Fibroblast of skin of left biceps (primary cell): ENCODE measurements at places on chromosomes 5 and 9.

DNA sequence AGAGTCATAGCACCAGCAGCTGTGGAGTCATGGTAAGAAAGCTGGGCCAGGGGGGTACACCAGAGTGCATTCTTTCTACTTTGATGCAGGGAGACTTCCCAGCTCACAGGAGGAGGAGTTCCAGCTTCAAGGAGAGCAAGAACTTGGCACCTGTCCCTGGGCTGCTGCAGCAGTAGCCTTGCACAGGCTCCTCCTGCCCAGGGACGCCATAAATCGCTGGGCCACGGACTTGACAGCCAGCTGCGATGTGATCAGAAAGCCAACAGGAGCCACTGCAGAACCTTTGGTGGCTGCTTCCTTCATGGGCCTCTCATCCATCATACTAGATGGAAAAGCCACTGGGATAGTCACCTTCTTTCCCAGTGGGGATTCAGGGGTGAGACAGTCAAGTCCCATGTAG is 234.7 kb downstream of the NMUR2 start:
- no peak for DNase-seq

GRCh38 chr9:126062158-126062886 is 264.3 kb upstream of the MVB12B start:
- DNase-seq, result no peak

DNA sequence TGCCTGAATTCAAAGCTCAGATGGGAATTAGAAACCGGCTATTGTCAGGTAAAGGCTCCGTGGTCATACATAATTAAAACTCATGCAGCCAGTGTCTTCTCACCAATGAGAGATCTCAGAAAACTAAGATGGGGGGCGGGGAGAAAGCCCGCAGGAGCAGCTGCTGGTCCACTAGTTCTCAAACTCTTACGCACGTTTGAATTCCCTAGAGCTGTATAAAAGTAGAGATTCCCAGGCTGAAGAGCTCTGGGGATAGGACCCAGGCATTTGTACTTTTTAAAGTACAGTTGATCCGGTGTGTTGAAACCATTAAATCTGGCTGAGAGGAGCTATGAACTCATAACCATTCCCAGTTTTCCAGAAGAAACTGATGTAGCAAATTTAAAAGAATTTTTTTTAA is 68.5 kb downstream of the FRMD3 start:
- DNase-seq, result no peak

- DNase-seq, result no peak
These were observed 11.7 kb upstream of the SETX start for GRCh38 chr9:132366481-132366880.

DNA sequence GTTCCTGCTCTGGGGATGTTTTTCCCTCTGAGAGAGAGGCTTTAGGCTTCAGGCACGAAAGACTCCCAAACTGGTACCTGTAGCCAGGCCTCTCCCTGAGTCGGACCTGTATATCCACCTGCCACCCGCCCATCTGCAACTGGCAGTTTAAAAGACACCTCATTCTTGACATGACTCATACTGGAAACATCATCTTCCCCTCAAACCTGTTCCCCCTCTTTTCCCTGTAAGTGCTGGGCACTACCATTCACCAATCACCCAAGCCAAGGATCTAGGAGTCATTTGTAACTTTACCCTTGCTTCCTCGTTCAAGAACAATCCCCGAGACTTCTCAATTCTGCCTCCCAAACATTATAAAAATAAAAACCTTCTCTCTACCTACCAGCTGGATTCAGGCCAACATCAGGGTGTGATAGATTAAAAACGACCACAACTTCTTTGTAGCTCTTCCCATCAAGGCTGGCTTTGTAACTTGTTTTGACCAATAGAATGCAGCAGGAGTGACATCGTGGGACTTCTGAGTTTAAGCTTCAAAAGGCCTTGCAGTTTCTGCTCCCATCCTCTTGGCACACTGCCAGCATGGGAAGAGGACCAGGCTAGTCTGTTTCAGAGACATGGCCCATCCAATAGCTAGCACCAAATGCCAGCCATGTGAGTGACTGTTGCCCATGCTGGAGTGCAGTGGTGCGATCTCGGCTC is 1.8 kb upstream of the WDR31 start:
- no peak for DNase-seq

GRCh38 chr5:41649659-41650058 is 139.3 kb upstream of the PLCXD3 start:
- DNase-seq, result no peak
